ENCODE measurements at places on chromosomes 13 and 19. TPM values are rescaled to one million over a fixed set of nuclear protein-coding genes. Genes with fewer than 3 reads are reported as not detected.

GRCh38 chr19:35347171-35347929, at the start of gene FFAR1:
TSS of gene FFAR1 (plus strand) at chr19:35347902. CDS start at chr19:35351552, 3,650 bp downstream.
- no peak for DNase-seq

- DNase-seq, result no peak
Observed at GRCh38 chr13:31756346-31756745, 17.0 kb downstream of the RXFP2 start.

DNA sequence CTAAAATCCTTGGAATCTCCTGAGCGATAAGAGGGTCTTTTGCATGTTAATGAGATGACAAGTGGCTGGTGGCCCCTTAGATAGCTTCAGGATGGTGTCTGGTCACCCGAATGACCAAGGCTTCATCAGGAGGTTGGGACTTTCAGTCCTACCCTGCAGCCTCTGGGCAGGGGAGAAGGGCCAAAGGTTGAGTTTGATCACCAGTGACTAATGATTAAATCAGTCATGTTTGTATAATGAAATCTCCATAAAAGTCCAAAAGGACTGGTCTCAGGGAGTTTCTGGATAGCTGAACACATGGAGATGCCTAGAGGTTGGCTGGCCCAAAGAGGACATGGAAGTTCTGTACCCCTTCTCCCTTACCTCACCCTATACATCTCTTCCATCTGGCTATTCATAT, 316.2 kb downstream of the MTUS2 start:
- DNase-seq, result no peak

DNA sequence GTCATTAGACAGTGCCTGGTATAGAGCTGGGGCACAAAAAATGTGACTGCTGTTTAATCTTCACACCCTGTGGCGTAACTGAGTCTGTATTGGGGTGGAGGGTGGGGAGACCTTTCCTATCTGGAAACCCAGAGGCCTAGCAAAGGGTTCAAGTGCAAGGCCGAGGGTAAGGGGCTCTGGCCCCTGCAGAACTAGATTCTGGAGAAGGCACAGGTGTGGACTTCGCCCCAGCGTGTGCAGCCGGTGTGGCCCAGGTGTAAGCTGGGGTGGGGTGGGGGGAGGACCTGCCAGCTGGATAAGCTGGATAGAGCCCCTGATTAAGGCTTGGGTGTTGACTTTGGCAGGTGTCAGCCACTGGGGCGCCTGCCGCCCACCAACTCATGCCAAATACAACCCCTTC, 1.3 kb downstream of the RAB3D start:
- DNase-seq, result no peak

- DNase-seq, result no peak
Observed at GRCh38 chr13:104983601-104984000, 1551.9 kb downstream of the EFNB2 start.

- no peak for DNase-seq
Observed at GRCh38 chr13:42876270-42876714, 94.9 kb downstream of the FAM216B start.

DNA sequence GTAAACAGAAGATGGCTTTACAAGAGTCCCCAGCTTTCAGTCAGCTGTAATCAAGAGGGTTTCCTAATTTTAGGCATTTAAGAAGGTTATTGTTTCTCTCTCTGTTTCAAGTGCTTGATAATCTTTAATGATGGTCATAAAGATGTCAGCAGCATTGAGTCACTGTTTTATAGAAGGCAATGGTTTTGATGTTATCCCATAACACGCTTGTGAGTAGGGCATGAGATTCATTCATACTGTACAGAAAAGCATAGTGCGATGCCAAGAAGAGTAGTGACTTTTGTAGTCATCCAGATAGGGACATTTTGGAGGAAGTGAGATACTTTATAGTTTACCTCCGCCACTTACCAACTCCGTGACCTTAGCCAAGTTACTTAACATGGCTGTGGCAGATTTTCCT, 364.2 kb upstream of the SLC10A2 start:
- DNase-seq, result no peak

GRCh38 chr13:65336916-65337315, 1893.2 kb downstream of the PCDH9 start:
- no peak for DNase-seq

DNA sequence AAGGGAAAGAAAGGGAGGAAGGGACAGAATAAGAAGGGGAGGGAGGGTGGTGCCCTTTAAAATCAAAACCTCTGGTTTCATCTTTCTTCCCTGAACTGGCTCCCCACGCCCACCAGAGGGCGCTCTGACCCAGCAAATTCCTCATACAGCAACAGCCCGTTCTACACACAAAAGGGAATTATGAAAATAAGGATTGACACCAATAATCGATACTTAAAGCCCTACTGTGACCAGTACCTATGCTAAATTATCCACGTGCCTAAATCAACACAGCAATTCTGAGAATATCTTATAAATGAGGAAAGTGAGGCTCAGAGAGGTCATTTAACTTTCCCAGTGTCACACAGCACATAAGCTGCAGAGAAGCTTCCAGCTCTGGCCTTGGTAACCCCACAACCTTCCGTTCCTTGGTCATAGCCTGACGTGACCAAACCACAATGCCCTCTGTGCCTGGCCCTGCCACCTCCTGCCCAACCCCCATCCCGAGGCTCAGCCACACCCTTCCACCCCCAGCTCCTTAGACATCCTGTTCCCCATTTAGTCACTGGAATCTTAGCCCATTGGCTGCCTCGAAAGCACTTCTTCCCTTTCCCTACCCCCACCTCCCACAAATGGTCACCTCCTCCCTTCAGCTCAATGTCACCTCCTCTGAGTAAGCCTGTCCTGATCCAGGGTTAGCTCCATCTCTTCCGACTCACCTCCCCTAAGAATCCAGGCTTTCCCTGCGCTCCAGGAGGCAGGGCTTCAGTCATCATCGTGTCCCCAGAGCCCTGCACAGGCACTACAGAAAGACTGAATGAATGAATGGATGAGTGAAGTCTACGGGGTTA, 34.2 kb upstream of the PNMA8B start:
- DNase-seq, result peak; percentile 69

GRCh38 chr19:45754323-45754722, 14.7 kb downstream of the SIX5 start:
- DNase-seq, result no peak

DNA sequence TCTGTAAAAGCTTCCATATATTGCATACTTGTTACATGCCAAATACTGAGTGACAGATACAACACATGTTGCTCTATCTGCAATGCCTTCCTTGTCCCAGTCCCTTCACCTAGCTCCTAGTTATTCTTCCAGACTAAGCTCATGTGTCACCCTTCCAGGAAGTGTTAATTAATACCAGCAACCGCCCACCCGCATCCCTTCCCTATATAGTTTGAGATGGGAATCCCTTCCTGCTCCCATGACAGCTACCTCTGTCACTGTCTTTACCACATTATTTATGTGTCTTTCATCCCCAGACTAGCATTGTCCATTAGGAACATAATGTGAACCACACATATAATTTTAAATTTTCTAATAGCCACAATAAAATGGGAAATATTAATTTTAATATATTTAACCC, 49.5 kb upstream of the FRY start:
- DNase-seq, result no peak

GRCh38 chr13:42363941-42364612, 92.1 kb downstream of the AKAP11 start:
- no peak for DNase-seq

GRCh38 chr13:66508153-66508909, 721.8 kb downstream of the PCDH9 start:
- no peak for DNase-seq

Gene IZUMO2
- polyA plus RNA-seq, result not detected

Gene VSIG10L
- polyA plus RNA-seq, result 1.6 TPM

Gene MFSD12
- 43.2 TPM for polyA plus RNA-seq

Gene ZNF726
- 0.30 TPM for polyA plus RNA-seq

Gene ADM5
- polyA plus RNA-seq, result 1.6 TPM

Gene UPF1
- polyA plus RNA-seq, result 36.7 TPM

Gene CFAP97D2
- not detected for polyA plus RNA-seq

Gene CYP2F1
- not detected for polyA plus RNA-seq

Gene IGFL3
- not detected for polyA plus RNA-seq
